ENCODE measurements at places on chromosomes 2 and 18.
A peak's percentile ranks its signal among the peaks of the same experiment; 100 is the strongest.

DNA sequence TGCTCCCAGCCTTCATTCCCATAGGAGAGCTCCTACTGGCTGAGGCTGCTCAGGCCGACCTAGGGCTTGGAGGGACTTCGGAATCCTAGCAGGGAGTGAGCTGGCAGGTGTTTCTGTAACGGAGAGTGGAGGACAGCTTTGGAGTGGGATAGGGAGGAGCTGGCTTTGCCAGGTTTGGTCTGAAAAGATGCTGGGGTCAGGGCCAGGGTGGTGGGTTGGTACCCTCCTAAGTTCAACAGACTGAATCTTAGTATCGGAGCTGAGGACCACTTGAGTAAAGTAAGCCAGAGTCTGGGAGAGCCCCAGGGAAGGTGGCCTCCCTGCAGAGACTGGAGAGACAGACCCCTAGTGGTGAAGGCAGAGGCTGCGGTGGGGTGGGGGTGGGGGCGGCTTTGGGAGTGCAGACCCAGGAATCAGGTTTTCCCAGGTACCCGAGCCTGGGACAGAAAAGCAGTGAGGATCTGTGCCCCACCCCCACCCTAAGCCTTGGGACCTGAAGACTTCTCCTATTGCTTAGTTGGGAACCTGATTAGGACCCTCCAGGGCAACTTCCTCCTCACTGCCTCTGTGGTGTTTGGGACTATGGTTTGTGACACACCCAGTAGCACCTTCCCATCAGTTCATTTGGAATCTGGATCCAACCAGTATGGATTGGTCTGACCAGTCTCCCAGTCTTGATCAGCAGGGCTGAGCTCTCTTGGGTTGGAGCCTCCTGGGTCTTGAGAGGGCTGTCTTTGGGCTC, 3.0 kb downstream of the CNNM4 start:
- peak; percentile 17 for DNase-seq

DNA sequence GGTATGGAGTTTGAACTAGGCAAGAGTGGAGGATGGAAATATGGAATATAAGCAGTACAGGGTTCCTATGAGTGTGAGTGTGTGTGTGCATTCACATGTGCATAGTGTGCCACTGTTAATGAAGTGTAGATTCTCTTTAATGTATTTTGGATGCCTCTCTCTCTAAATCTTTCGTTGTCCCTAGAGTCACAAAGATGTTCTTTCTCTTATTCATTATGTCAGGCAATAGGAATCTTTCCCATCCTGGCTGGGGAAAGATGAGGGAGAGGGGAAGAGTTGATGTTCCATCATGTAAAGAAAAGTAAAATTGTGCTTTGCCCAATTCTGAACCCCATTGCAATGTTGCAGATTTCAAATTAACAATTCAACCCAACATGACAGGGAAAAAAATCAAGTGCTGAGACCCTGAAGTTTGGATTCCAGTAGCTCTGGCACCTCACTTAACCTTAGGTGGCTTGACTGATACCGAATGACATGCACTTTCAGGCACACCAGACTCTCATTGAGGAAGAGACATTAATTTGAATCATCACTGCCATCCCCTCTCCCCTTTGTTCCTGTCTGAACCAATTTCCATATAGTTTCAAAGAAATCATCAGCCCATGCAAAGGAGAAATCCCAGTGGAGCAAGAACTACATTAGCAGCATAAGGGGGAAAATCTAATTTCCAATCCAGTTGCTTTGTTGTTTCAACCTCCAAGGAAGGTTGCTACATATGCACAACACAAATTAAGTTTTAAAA, 28.0 kb downstream of the KLF7 start:
- DNase-seq, result no peak

DNA sequence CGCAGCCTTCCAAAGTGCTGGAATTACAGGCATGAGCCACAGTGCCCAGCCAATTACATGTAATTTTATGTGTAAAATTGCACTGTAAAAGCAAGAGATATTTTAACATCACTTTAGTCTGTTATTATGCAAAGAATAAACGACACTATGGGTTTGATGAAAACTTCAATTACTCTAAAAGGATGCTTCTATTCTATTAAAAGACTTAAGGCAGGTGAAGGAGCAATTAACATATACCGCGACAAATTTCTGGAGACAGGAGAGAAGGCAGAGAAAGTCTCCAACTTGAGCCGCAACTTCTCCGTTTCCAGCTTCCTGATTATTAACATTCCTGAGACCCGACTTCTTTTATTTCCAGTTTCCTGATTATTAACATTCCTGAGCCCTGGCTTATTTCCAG, 53.7 kb downstream of the FAM210A start:
- DNase-seq, result no peak

GRCh38 chr18:71846716-71847115, 697.4 kb downstream of the CBLN2 start:
- no peak for DNase-seq

GRCh38 chr2:219285894-219286425, 6.8 kb downstream of the DNAJB2 start:
- DNase-seq, result no peak

DNA sequence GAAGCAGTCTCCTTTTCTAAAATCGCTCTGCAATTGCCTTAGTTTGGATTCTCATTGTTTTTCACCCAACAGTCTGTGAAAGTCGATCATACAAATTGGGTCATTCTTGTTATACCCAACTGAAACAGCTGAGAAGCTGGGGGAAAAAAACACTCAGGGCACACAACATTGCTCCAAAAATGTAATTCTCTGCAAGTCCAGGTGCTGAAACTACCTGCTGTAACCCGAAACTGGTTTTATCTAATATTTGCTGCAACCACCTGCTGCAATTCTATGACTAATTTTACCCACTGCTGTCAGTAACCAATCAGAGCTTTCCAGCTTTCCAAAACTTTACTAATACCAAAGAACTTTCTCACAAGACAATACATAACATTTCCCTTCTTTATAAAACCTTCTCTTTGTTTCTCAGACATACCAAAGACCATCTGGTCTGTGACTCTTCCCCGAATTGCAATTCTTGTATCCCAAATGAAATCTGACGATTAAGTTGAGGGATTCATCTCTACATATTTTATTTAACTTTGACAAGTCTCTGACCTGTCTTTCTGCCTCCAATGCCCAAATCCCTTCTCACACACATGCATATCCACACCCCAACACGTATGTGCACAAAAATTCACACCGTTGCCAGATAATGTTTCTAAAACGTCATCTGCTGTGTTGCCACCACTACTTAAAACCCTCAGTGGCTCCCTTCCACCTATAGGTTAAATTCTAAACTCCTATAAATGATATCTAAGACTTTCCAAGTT, 198.3 kb downstream of the PIEZO2 start:
- no peak for DNase-seq

DNA sequence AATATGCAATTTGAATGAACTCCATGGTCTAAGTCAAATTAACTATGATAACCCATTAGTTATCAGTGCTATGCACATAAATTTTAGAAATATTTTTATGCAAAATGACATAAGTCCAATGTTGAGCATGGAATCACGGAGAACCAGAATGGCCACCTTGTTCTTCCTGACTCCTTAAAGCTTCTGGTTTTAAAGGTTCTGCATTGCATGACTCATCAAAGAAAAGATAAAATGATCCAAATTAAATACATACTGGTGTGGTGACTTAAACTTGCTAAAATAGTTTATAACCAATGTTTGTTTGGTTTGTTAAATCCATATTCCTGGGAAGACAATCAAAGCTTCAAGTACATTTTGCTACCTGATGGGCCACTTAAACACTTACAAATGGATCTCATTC, 1146.9 kb upstream of the NRXN1 start:
- DNase-seq, result no peak

GRCh38 chr18:20971886-20972267, 139.7 kb downstream of the ROCK1 start:
- no peak for DNase-seq

- DNase-seq, result no peak
These were observed 70.0 kb upstream of the TAF1B start for GRCh38 chr2:9772999-9773902.

DNA sequence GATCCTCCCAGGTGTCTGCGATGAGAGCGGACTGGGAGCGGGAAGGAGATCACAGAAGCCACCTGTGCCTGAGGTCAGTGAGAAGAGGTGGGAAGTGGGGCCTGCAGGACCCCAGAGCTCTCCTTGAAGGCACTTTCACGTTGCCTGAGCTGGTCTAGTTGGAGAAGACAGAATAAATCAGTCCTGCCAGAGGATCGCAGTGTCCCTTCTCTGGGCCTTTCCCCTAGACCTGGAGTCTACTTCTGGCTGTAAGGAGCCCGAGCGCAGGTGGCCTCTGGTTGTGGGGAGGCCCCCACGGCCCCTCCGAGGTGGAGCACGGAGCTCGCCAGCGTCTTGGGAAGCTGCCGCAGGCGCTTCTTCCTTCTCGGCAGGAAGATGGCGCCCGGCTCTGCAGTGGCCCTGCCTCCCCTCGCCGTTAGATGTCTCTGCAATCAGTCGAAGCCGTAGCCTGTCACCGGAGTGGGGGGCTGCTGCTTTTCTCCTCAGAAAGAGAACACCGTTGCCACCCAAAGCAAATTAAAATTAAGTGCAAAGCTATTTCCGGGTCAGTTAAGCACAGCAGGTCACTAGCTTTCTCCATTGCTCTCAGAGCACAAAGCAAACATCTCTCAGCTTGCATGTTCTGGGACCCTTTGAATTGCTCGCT, 212.0 kb upstream of the MYT1L start:
- no peak for DNase-seq

DNA sequence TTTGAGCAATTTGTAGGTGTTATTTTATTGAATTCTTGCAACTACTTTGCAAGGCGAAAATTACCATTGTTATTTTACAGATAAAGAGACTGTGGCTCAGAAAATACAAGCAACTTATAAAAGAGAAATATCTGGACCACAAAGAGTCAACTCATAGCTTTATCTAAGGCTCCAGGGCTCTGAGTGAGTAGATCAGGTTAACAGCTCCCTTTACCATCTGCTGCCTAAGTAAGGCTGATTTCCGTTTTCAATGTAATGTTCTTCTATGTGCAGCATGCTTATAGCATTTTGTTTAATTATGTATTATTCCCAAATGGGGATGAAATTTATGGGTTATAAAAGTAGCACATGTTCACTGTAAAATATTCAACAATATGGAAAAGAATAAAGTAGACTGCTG, 299.1 kb upstream of the TNP1 start:
- no peak for DNase-seq

DNA sequence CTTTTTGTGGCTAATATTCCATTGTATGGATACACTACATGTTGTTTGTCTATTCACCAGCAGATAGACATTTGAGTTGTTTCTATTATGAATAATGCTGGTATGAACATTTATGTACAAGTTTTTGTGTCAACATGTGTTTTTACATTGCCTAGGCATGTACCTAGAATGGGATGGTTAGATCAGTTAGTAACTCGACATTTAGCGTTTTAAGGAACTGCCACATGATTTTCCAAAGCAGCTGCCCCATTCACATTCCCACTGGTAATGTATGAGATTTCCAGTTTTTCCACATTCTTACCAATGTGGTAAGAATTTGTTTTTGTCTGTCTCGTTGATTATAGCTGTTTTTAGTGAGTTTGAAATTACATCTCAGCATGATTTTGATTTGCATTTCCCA, 112.8 kb downstream of the FHOD3 start:
- DNase-seq, result no peak

- DNase-seq, result no peak
These were observed 498.5 kb upstream of the HS6ST1 start for GRCh38 chr2:128817171-128817570.

DNA sequence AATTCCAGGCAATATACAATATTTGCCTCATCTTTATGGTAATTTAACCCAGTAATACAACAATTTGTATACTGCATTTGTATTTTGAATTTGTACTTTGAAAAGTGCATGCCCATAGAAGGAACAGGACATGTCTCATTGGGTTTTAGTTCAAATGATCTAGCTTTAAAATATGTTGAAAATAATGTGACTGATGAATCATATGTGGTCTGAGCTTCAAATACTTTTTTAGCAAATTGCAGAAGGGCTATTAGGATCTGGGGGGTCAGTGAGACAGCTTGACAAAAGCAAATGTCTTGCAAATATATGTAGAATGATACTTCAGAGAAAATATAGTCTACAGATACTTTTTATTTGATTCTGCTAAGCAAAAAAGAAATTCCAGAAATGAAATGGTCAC, 248.9 kb downstream of the DCC start:
- no peak for DNase-seq

DNA sequence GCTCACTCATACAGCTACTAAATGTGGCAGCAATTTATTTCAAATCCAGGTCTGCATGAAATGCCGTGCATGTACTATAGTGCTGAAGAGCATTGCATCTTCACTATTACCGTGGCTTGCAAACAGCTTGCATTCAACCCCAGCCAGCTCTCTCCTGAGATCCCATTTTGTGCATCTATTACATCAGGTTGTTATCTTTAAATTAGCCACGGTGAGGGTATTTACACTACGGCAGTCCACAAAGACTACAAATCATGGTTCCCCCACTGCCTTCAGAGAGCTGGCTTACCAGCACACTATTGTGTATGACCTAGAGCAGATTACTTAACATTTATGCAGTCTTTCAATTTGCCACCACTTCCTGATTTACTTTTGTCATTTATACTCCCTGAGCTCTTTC, 621.3 kb upstream of the LRATD1 start:
- DNase-seq, result no peak

DNA sequence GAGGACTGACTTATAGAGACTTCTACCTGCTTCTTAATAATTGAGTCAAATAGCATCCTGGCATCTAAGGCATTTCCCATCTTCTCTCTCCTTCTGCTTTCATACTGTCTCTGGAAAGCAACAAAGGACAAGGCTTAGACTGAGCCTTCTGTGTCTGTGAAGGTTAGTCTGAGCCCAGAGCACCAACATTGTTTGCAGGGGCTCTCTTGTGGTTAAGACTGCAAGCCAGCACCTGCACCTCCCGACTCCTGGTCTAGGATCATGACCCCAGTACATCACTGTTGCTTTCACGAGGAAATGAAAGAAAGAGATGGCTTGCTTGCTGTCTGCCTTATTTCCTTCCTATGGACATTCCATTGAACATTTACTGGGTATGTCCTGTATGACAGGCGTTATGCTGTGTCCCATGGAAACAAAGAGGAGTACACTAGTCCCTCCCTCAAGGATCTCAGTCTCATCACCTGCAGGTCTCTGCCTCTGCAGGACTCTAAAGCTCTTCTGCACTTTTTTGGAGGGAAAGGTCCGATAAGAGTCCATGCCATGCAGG, 315.8 kb upstream of the EPAS1 start:
- no peak for DNase-seq

DNA sequence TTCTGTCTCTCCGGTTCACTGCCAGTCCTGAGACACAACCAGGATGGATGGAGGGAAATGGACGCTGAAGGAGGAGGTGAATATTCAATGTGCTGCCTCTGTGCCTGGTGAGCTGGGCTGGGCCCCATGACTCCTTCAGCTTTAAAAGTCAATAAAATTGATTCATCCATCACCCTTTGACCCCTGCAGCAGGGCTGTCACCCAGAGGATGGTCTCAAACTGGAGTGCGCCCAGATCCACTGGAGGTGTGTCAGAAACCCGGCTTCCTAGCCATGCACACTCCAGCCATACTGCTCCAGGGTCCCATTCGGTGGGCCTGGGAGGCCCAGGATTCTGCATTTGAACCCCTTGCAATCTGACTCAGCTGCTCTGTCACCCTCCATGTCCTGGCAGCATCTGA, 94.1 kb upstream of the BOD1L2 start:
- DNase-seq, result no peak

Measured in anterior cingulate cortex (tissue), 58 donors.